GM23248 (cell line): ENCODE measurements at places on chromosomes 11 and 22. TPM values are rescaled to one million over a fixed set of nuclear protein-coding genes. Genes with fewer than 3 reads are reported as not detected.
A peak's percentile ranks its signal among the peaks of the same experiment; 100 is the strongest.

The LRRN4CL gene
- total RNA-seq = 6.9 and 12.3 TPM in 2 replicates

The SSTR3 gene
- total RNA-seq = not detected in 2 replicates

- no peak for DNase-seq
These were observed 4.9 kb downstream of the MACROD1 start for GRCh38 chr11:64161037-64161436.

DNA sequence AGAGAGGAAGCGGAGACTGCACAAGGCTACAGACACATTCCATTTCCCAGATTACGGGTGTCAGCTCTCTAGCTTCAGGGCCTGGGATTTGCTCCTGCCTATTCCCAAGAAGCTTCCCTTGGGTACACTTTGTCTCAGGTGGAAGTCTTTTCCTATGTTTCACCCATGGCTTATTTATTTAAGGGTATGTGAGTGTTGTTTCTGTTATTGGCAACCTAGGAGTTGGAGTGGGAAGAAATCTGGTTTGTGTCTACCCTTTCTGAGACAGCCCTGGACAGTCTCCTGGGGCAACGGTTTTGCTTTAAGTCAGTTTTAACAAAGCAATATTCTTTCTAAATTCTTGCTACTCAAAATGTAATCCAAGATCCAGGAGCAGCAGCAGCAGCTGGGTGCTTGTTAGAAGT is 127.0 kb downstream of the MICAL2 start:
- DNase-seq = no peak

GRCh38 chr11:57379732-57380131 is 1.2 kb downstream of the PRG3 start:
- peak; percentile 53 for DNase-seq

GRCh38 chr11:61695917-61696316 is 15.7 kb downstream of the DAGLA start:
- peak; percentile 95 for DNase-seq

GRCh38 chr22:33524511-33525260 is 395.6 kb downstream of the LARGE1 start:
- no peak for DNase-seq

The PLAAT5 gene
- total RNA-seq = not detected in 2 replicates

DNA sequence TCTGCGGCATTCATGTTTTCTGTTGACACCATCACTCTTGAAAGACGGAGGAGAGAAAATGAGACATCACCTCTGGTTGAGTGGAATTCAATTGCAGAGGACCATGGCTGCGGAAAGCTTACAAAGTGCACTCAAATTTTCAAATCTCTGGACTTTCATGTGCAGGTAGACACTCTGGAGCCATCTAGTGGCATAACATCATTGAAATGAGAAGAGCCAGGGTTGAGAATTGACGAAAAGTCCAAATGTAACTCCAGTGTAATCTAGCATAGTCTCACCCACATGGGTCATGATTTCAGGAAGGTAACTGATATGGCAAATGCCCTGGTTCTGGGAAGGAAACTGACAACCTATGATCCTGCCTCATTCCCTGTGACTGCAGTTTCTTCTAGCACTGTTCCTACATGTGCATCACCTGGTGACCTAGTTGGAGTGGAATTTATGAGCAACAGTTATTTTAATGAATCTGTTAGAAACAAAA is 687.8 kb downstream of the KCNA4 start:
- DNase-seq = peak; percentile 72

DNA sequence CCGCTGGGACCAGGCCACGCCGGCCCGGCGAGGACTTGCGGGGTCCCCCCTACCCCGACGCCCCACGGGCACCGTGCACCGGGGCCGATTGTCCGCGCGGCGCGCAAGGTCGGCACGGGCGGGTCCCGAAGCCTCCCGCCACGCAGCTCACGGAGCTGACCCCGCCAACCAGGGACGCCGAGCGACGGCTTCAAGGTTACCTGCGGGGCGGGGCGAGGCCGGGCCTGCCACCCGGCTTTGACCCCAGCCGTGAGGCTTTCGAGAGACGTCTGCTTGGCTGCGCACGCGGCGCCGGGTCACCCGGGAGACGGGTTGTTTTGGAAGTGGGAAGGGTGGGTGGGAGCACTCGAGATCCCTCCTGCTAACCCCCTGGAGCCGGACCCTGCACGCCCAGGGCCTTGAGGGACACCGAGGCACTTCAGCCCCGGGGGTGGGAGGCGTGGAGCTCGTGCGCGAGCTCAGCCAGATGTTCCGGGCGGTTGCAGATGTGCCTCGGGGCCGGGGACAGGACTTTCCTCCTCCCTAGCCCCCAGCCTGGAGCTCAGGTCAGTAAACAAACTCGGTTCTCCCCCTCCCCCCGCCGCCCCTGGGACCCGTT is 3.2 kb upstream of the WNT11 start:
- peak; percentile 21 for DNase-seq

DNA sequence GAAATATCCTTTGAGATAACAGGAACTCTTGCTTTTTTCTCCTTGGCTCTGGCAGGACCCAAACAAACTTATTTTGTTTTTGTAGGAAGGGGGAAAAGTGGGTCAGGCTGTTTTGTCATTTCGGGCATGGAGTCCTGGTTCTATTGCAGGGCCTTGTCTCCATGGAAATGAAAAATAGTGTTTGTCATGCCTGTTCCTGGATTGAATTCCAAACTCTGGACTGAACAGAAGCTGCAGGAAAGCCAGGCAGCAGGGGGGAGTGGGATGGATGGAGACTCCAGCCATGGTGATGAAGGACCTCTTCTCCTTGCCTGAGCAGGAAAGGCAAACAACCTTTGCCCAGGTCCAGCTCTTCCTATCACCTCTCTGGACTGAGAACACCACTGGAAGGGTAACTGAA is 87.0 kb downstream of the SCN3B start:
- DNase-seq = no peak

DNA sequence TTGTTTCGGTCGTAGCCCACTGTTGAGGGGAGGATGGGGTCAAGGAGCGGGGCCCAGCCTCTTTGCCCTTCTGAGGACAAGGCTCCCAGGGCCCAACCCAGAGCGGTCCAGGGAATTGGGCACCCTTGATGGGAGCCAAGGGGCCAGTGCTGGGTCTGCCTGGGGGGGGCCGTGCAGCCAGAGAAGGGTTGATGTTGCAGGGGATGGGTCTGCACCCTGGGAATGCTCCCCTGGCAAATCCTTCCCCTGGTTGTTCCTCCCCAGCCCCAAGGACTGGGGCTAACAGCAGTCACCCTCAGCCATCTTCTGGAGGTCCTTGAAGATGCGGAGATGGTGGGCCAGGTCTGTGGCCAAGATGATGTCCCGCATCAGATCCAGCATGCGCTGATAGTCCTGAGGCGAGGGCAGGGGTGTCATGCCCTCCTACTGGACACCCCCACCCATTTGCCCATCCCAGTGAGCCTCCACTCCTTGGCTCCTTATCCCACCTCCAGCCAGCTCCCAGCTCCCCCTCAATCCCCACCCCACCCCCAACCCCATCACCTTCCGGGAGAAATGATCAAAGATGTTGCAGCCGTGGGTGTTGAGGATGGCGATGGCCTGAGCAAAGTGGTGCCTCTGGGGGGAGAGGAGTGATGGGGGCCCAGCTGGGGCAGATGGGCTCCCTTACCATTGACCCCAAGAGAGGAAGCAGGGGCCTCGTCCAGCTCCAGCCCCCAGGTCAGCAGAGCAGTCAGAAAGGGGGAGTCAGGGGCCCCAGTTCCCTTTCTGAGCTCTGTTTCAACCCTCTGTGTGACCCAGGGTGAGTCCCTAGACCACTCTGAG is 95.0 kb downstream of the PDE2A start:
- DNase-seq = no peak

DNA sequence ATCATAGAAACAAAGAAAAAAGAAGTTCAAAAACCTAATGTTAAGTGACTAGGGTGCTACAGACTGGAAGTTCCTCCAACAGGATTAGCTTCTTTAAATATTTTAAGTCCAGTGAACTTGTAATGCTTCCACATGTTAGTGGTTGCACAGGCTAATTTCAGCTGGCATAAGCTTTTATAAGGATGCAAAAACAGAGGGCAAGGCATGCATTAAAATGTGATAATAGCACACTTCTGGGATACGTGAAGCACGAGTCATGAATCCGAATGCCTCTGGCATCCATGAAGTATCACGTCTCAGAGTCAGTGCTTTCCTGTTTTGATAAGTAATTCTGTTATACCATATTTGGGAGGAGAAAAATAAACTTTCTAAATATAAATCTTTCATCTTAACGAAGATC is 106.8 kb downstream of the DCDC1 start:
- DNase-seq = peak; percentile 51

DNA sequence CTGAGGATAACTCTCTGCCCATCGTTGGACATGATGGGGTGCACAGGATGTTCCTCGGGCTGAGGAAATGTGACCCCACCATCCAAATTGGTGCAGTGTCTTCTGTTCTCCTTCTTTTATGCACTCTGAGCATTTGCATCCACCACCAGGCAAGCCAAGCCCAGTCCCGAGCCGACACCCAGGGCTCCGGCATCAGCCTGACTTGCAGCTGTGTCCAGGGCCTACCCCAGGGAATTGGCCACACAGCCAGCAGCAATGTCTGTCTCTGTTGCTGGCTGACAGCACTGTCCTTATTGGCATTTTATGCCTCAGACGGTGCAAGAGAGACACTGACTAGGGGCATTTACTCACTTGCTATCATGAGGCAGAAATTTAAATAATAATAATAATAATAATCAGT is 25.4 kb upstream of the CPT1A start:
- no peak for DNase-seq

DNA sequence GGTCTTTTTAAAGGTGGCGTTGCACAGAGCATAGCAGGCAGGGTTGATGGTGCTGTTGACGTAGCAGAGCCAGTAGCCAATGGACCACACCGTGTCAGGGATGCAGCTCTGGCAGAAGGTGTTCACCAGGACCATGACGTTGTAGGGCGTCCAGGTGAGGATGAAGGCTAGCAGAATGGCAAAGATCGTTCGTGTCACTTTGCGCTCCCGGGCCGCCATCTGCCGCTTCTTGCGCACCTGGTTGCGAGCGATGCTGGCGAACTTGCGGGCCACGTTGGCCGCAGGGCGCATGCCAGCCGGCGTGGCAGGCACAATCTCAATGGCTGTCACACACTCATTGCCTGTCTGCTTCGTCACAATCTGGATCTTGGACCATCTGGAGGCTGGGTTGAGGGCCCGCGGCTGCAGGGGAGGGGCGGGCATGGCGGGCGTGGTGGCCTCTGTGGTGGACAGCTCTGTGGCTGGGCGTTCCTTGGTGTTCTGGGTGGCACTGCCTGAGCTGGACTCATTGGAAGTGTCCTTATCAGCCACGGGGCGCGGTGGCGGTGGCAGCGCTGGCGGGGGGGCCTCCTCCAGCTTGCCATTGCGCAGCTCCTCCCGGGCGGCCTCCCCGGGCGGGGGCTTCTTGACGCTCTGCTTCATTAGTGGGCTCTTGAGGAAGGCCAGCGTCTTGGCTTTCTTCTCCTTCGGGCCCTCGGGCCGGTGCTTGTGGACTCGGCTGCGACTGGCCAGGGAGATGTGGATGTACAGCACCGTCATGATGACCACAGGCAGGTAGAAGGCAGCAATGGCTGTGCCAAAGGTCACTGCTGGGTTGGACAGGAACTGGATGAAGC is 3.9 kb downstream of the MDK start:
- no peak for DNase-seq

The SCGB2A2 gene
- not detected in 2 replicates for total RNA-seq

- no peak for DNase-seq
These were observed 35.6 kb downstream of the PRDM11 start for GRCh38 chr11:45181889-45182550.

- no peak for DNase-seq
These were observed 22.4 kb upstream of the C11orf96 start for GRCh38 chr11:43919852-43920597.

DNA sequence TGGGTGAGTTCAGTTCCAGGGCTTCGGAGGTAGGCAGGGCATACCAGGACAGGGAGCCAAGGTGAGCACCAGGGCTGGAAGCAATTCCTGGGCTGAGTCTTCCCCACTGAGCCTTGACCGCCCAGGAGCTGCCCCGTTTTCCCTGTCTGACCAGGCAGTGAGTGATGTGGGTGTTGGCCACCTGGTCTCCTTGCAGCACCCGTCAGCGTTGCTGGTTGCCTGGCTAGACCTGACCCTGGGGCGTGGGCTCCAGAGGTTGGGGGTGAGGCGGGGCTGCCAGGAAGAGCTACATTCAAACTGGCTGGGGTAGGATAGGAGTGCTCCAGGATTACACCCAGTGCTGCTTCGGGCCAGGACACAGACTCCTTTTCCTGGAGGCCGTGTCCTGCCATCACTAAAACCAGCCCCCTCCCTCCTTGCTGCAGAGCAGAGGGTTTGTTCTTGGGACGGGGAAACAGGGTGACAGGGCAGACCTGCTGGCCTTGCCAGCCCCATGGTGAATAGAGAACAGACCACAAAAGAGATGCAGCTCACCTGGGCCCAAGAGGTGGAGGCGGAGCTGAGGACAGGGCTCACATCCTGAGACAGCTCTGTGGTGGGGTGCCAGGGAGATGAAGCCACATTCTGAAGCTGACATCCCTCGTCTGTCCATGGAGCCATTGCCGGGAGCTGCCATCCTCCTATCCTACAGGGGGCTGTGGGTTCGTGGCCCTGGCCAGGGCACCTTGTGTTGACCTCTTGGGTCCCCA is 14.2 kb downstream of the INCENP start:
- no peak for DNase-seq

DNA sequence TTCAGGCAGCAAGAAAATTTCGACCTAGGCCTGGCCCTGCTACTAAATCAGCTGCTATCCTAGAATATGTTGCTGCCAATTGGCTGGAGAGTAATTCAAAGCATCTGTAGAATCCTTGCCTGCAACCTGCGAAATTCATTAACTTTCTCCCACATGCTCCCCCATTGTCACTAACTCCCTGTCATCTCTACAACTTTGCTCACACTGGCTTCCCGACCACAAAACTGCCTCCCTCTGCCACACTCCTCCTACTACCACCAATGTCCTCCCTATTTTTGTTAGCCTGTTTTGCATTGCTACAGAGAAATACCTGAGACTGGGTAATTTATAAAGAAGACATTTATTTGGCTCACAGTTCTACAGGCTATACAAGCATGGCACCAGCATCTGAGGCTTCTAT is 570.6 kb downstream of the INSC start:
- no peak for DNase-seq

DNA sequence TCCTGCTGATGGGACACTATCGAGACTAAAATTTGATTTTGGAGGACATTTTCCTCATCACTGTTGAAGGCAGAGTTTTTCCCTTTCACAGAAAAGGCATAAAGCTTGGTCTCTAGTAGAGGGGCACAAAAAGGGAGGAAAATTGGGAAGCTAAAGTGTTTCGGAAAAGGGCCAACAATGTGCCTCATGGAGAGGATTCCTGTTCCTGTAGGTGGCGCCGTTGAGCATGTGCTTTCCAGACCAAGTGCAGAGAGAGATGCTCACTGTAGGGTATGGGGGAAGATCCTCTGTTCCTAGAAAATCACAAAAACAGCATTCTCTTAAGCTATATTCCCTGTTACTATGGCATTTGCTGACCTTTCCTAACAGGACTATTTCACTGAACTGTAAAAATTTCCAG is 18.4 kb upstream of the OR4C5 start:
- no peak for DNase-seq

The LDLRAD3 gene
- total RNA-seq = 3.3 and 6.2 TPM in 2 replicates

- peak; percentile 68 for DNase-seq
These were observed 14.3 kb downstream of the OR2AG2 start for GRCh38 chr11:6757373-6757967.
